ENCODE measurements at places on chromosomes 2 and 18.
A peak's percentile ranks its signal among the peaks of the same experiment; 100 is the strongest.

- peak; percentile 89 for DNase-seq
These were observed at the start of gene GALNT14 for GRCh38 chr2:31138037-31138962. GALNT14 (minus strand) TSS chr2:31138440; CDS start chr2:31138086, 354 bp downstream.

GRCh38 chr18:66316701-66317100, 287.2 kb downstream of the CDH19 start:
- no peak for DNase-seq

GRCh38 chr2:38907743-38908562, 18.3 kb downstream of the ARHGEF33 start:
- DNase-seq: no peak

GRCh38 chr18:79525556-79526467, 130.1 kb downstream of the NFATC1 start:
- peak; percentile 4 for DNase-seq

- no peak for DNase-seq
These were observed 24.3 kb upstream of the STAT1 start for GRCh38 chr2:191038241-191038725.

- no peak for DNase-seq
These were observed 317.9 kb upstream of the TNP1 start for GRCh38 chr2:217177720-217178119.

- no peak for DNase-seq
These were observed 27.2 kb downstream of the FECH start for GRCh38 chr18:57559314-57559713.

- DNase-seq: no peak
These were observed 280.1 kb upstream of the SALL3 start for GRCh38 chr18:78699499-78699898.

- DNase-seq: no peak
These were observed 39.0 kb downstream of the NPC1 start for GRCh38 chr18:23547306-23547705.

GRCh38 chr2:181393472-181393871, 63.7 kb upstream of the ITGA4 start:
- no peak for DNase-seq
